ENCODE measurements at places on chromosomes 5 and 9. TPM values are rescaled to one million over a fixed set of nuclear protein-coding genes. Genes with fewer than 3 reads are reported as not detected.

Gene ABCA2
- 57.7 TPM for total RNA-seq

Gene COL27A1
- total RNA-seq: 138 TPM

Gene PCDHA5
- total RNA-seq: 3.6 TPM

Gene MPDZ
- total RNA-seq: 190 TPM

Gene FYB1
- 1.6 TPM for total RNA-seq

Gene CTSL
- total RNA-seq: 85.9 TPM

Gene CER1
- 1.0 TPM for total RNA-seq

Gene DTWD2
- total RNA-seq: 8.2 TPM

DNA sequence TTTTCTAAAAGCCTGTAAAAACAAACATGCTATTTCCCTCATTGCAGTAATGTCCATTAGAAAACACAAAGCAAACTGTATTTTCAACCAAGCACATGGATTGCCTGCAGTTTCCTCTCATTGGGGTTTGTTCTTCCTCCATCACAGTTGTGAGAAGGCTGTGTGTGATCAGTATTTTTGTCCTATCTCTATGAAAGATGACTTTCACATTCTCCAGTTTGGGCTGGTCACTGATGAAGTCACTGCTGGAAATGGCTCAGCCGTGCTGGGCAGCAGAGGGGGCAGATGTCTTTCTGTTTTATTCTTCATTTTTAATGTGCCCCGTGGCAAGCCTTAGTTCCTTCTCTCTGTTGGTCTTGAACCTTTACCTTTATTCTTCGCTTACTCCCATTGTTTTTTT lies 288.9 kb upstream of the MPDZ start:
- no peak for DNase-seq

GRCh38 chr9:74838351-74838750 lies 49.4 kb downstream of the TRPM6 start:
- DNase-seq: no peak

- DNase-seq: no peak
Observed at GRCh38 chr9:117777823-117778222, 73.6 kb downstream of the TLR4 start.

DNA sequence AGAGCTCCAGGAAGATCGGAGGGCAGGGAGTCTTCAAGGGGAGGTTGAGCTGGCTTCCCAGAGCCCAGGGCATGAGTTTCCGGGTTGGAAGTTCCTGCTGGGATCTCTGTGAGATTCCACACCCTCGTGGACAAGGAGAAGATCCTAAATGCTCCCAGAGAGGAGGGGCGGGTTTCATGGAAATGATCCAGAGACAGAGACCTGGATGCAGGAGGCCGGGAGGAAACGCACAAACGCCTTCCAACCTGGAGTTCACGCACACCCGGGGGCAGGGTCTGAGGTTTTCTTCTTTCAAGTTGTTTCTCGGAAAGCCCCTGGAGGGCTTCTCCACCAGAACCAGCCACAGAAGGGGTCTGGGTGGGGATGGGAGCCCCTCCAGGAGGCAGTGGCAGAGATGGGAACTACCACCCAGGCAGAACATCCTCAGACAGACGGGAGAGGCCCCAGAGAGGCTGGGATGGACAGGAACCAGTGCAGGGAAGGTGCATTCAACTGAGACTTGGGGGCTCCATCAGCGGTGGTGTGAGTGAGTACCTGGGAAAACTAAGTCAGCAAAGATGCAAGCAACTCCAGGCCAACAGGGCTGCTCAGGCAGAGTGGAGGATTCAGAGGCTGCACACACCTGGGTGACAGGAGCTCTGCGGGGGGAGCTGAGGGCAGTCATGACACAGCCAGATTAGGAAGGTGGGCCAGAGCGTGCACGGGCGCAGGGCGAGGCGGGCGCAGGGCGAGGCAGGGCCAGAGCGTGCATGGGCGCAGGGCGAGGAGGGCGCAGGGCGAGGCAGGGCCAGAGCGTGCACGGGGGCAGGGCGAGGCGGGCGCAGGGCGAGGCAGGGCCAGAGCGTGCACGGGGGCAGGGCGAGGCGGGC lies 52.1 kb upstream of the EXOC3 start:
- no peak for DNase-seq

GRCh38 chr9:79651251-79651795 lies 79.6 kb downstream of the TLE4 start:
- no peak for DNase-seq

- no peak for DNase-seq
Observed at GRCh38 chr5:129717751-129718310, 30.1 kb upstream of the MINAR2 start.

- DNase-seq: no peak
Observed at GRCh38 chr5:68279984-68280383, 64.4 kb downstream of the PIK3R1 start.

DNA sequence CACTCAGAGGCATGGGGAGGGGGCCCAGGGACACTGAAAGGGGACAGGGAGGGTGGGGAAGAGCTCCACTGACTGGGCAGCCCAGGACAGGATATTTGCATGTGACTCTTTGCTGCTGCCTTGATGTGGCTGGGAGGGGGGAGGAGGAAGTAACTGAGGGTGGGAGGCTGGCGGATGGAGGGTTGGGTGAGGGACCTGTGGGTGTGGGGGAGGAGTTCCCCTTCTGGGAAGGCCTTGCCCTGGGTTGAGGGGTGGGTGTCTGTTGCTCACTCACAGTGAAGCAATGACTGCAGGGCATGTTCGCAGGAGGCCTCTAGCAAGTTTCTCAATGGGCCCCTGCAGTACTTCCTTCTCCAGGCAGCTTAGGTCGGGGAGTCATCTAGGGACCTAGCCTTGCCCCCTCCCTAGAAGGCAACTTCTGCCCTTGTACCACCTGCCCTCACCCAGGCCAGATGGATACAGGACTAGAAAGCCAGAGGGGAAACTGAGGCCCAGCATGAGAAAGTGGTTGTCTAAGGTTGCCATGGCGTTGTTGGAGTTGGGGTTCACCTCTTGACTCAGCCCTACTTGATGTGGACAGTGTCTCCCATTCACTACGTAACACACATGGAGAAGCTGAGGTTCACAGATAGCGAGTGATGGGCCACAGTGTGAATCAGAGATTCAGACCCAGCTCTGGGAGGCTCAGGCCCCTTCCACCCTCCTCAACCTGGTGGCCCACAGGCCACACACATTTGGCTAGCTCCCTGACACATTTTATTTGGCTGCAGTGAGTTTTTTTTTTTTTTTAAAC lies 3.0 kb downstream of the GRK6 start:
- no peak for DNase-seq

DNA sequence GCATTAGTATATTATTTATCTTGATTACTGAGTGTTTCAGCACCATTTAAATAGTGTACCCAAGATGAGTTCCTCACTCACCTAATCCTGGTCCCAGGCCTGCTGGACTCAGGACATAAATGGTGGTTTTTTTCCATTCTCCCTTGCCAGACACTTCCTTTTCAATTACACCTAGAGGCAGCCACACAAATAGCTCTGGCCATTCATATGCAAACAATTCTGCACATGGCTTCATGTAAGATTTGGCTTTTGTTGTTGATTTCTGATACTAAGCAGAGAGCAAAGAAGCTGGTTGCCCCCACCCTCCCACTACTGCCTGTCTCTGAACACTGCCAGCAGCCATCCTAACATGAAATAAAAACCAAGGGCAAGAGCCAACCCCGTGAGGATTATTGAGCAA lies 180.4 kb downstream of the SEMA5A start:
- DNase-seq: no peak

GRCh38 chr9:125484350-125485282 lies 222.4 kb downstream of the MAPKAP1 start:
- no peak for DNase-seq

GRCh38 chr9:347667-348292 lies 133.1 kb downstream of the DOCK8 start:
- no peak for DNase-seq

GRCh38 chr5:14471507-14471906 lies 110.1 kb upstream of the OTULINL start:
- DNase-seq: no peak

Measured in mesothelial cell of epicardium (in vitro differentiated cells).